ENCODE measurements at places on chromosomes 13 and 19.

- DNase-seq, result no peak
Measured at GRCh38 chr19:14577885-14578427, 4.9 kb upstream of the CLEC17A start.

GRCh38 chr19:33784432-33784831 lies 12.2 kb upstream of the KCTD15 start:
- no peak for DNase-seq

GRCh38 chr13:20332361-20333096 lies 100.4 kb upstream of the GJB6 start:
- no peak for DNase-seq

- peak; percentile 39 for DNase-seq
Measured at GRCh38 chr13:38045278-38046048, 175.9 kb upstream of the TRPC4 start.

DNA sequence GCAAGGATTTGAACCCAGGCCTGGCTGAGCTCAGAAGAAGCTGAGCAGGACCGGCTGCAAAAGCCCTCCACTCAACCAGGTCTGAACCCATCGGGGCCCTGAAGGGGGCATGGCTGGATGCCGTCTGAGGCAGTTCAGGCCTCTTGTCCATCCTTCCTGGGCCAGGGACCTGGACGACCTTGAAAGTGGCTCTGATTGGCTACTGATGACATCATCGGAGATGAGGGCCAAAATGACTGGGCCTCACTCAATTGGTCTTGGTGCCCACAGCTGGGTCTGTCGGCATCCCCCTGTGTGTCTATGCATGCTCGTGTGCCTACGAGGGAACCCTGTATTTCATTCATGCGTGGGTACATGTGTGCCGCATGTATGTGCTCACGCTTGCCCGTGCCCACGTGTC lies 71.8 kb downstream of the PTPRS start:
- no peak for DNase-seq

- peak; percentile 19 for DNase-seq
Measured at GRCh38 chr13:63901630-63902029, 2486.0 kb upstream of the PCDH20 start.

GRCh38 chr13:76516013-76516412 lies 370.2 kb downstream of the KCTD12 start:
- DNase-seq, result no peak

DNA sequence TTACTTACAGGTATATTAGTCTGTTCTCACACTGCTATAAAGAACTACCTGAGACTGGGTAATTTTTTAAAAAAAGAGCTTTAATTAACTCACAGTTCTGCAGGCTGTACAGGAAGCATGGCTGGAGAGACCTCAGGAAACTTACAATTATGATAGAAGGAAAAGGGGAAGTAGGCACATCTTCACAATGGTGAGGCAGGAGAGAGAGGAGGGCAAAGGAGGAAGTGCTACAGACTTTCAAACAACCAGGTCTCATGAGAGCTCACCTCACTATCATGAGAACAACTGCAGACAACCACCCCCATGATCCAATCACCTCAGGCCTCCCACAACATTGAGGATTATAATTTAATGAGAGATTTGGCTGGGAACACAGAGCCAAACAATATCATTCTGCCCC lies 511.7 kb downstream of the SLITRK6 start:
- DNase-seq, result no peak

DNA sequence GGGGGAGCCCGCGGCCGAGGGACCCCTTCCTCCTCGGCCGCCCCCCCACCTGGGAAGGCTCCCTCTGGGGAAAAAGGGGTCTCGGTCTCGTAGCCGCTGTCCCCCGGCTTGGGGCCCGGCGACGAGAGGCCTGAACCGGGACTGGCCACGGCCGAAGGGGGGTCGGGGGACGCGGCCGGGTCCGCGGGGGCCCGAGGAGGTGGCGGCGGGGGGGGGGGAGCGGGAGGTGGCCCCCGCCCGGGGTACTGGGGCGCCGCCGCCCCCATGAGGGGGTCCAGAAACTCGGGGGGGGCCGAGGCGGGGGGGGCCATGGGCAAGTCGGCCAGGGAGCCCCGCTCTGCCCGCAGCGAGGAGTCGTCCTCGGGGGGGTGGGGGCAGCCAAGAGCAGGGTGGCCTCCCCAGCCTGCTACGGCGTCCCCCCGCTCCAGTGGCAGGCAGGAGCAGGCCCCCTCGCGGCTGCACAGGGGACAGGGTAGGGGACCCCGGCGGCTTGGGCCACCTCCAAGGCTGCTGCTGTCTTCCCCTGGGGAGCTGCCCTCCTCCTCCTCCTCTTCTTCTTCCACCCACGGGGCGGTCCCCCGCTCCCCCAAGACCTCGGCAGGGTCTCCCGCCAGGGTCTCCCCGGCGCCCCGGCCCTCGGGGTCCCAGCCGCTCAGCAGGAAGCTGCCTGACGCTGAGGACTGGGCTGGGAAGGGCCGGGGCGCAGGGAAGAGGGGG lies 12.9 kb downstream of the LMTK3 start:
- no peak for DNase-seq

DNA sequence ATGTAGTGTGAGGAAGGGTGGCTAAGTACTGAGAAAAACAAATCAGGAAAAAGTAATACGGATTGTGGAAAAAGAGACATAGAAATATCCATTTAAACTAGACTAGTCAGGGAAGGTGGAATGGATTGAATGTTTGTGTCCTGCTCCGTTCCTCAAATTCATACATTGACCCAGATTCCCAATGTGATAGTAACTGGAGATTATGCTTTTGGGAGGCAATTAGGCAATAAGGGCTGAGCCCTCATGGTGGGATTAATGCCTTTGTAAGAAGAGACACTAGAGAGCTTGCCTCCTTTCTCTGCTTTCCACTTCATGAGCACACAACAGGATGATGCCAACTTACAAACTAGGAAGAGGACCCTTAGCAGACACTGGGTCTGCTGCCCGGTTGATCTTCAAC lies 765.2 kb upstream of the GPC6 start:
- DNase-seq, result no peak

DNA sequence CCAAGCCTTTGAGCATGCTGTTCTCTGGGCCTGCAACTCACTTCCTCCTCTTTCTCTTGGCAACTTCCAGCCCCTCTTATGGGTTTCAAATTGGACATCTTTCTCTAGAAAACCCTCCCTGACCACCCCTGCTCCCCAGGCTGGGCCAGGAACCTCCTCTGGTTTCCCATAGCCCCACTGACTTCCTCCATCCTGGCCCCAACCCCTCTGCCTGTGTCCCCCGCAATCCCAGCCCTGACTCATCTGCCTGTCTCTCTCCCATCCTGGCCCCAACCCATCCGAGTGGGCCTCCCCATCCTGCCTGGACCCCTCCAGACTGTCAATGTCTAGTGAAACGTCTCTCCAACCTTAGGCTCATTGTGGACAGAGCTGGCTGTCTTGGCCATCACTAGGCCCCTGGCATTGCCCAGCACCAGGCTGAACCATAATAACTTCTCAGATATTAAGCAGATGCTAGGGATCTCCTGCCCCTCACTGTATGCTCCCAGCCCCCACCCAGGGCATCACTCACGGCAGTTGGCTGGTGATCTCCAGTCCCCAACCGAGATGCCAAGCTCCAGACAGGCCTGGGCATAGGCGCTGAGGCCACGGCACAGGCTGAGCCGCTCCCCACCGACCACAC lies 16.8 kb downstream of the FCGBP start:
- no peak for DNase-seq

- peak; percentile 86 for DNase-seq
Measured at GRCh38 chr19:289651-290371, 1.4 kb downstream of the PLPP2 start.

DNA sequence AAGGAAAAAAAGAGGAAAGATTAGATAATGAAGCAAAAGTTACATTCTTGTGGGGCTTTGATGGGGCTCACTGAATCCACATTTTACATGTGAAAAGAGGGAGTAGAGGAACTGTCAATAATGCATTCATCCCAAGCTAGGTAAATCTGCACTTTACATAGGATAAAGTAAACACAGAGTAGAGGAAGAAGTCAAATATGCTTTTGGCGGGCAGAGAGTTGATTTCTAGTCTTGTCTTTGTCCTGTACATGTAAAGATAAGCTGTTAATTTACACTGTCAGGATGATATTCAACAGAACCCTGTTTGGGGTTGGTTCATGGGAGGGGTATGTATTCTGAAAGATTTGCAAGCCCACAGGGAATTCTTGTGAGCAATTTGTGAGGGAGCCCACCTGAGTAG lies 18.0 kb upstream of the TNFRSF19 start:
- DNase-seq, result no peak

GRCh38 chr19:10027158-10027997 lies 14.1 kb downstream of the RDH8 start:
- DNase-seq, result peak; percentile 90

DNA sequence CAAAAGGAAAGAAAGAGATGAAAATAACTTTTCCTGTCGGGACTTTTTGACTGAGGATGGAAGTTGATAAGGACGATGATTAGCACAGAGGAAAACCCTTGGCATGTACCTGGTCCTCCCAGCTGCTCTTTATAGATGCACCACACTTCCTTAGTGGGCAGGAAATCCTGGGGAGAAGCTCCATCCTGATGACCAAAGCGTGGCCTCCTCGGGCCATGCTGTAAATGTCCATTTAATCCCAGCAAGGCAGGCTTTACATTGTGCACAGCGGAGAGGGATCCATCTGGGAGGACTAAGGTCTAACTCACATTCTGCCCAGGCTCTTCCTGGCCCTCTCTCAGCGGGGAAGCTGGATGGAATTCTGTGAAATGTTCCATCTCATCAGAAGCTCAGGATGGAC lies 113.5 kb downstream of the COL4A2 start:
- DNase-seq, result no peak

DNA sequence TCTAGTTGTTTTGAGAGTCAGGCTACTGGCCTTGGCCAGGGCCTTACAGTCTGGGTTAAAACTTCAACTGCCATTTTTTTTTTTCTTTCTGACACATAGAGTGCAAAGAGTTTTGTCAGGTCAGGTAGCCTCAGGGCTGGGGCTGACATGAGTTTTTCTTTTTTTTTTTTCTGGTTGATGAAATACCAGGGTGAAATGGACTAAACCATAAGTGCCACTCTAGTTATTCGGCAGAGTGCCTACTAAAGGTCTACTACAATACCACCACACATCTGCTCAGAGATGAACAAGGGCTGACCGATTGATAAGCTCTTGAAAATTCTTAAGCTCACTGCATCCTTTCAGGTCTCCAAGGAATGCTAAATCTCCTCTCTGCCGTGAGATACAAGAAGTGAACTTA lies 4.4 kb upstream of the ZNF320 start:
- DNase-seq, result no peak

- DNase-seq, result no peak
Measured at GRCh38 chr13:50123515-50123861, 108.2 kb downstream of the KCNRG start.

DNA sequence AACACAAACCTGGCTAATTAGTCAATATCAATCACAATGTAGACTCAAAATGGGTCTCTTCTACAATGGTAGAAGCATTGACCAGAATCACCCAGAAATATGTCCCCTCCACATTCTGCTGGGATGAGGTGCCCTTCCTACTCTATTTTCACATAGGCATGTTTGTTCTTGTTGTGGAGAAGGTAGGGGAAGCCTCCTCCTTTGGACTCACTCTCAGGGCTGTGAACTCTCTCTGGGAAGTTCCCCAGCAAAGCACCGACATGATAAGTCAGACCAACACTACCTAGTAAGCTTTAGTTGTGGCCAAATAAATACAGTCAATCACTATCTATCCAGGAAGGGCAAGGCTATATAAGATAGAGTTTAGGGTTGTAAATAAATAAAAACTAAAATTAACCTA lies 194.5 kb upstream of the UBL3 start:
- no peak for DNase-seq

GRCh38 chr19:41376998-41377365 lies 649 bp downstream of the TMEM91 start:
- no peak for DNase-seq

DNA sequence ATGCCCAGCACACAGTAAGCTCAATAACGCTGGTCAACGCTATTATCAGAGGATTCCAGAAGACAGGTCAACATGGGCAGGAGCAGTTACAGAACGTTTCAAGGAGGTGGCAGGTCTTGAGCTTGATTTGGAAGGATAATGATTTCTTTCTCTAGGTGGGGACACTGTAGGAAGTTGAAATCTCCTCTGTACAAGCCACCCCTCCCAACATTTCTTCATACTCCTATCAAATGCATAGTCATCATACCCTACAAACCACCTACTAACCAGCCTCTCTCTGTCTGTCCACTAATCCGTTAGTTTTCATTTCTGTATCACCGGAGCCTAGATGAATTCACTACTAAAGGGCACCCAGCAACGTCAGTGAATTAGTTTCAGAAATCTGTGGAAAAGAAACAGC lies 1.3 kb downstream of the ATP7B start:
- DNase-seq, result no peak

- no peak for DNase-seq
Measured at GRCh38 chr13:44487989-44488388, 88.1 kb downstream of the TSC22D1 start.

DNA sequence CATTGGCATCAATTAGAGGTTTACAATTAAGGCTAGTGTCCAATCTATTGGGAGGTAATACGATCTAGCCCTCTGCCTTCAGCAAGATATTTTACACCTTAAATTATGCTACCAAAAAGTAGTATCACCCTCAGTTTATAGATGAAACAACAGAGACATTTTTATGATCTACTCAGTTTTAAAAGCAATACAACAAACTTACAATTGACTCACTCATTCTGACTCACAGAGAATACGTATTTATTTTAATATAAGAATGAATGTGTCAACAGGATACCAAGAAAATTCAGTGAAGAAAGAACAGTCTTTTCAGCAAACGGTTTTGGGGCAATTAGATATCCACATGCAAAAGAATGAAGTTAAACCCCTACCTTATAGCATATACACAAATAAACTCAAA lies 32.5 kb upstream of the STARD13 start:
- no peak for DNase-seq

DNA sequence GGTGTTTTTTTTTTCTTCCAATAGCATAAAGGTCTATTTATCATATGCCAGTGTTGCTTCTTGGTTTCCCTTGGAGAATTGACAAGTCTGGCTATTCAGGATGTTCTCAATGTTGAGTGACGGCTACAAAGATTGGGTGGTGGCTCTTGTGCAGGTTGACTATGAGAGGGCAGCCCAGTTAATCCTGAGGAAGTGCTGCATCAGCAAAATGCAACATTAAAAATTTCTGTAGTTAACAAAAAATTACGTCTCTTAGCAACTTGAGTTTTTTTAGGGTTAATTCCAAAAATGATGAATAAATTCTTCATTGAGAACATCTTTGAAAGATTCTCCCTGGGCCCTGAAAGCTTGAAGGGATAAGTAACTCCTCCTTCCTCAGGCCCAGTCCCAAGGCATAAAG lies 147.1 kb downstream of the B3GLCT start:
- DNase-seq, result no peak

- DNase-seq, result peak; percentile 18
Measured at GRCh38 chr19:4969772-4970531, 1.0 kb downstream of the KDM4B start.

- DNase-seq, result peak; percentile 69
Measured at GRCh38 chr19:49056101-49056901, 1.2 kb downstream of the CGB7 start.

DNA sequence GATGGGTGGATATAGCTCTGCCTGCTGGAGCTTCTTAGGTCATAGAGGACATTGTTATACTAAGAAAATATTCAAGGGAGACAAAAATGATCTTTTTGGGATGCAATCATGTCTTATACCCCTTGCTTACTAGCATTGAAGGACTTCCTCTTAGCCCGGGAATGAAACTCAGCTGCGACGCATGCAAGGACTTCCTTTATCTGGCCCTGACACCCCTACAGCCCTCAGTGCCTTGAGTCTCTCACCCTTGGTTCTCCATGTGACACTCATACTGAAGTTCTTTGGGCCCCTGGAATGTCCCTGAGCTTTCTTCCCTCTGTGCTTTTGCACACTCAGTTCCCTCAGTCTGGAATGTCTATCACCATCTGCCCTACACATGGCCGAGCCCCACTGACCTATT lies 72.5 kb upstream of the MTIF3 start:
- DNase-seq, result no peak

All from HT-29 (cell line).